ENCODE measurements at places on chromosomes 12 and 14. TPM values are rescaled to one million over a fixed set of nuclear protein-coding genes. Genes with fewer than 3 reads are reported as not detected.

The PLA2G1B gene
- 10,835 TPM for polyA plus RNA-seq

The EML5 gene
- 0.11 TPM for polyA plus RNA-seq

The IAPP gene
- polyA plus RNA-seq, result not detected

The KLHL33 gene
- 0.27 TPM for polyA plus RNA-seq

The GSG1 gene
- polyA plus RNA-seq, result 4.0 TPM

The GPR132 gene
- polyA plus RNA-seq, result 2.4 TPM

The ENDOU gene
- polyA plus RNA-seq, result 0.14 TPM

The DDX51 gene
- polyA plus RNA-seq, result 14.3 TPM

The CATSPERB gene
- polyA plus RNA-seq, result 0.45 TPM

The HNRNPC gene
- polyA plus RNA-seq, result 263 TPM

The CIROP gene
- 0.56 TPM for polyA plus RNA-seq

The CREBL2 gene
- 59.7 TPM for polyA plus RNA-seq

The JAG2 gene
- 33.1 TPM for polyA plus RNA-seq

The CCDC38 gene
- not detected for polyA plus RNA-seq

Measured in adipose tissue (tissue), 3 donors.